ENCODE measurements at places on chromosomes 7 and 10. TPM values are rescaled to one million over a fixed set of nuclear protein-coding genes. Genes with fewer than 3 reads are reported as not detected.

- no peak for DNase-seq
Measured at GRCh38 chr7:111820121-111820520, 257.8 kb upstream of the IMMP2L start.

GRCh38 chr10:11113156-11113555, 95.5 kb downstream of the CELF2 start:
- DNase-seq, result no peak

CPN1 gene
- total RNA-seq, result 0.14 TPM

- DNase-seq, result no peak
Measured at GRCh38 chr7:484356-485101, 35.1 kb downstream of the PDGFA start.

C10orf67 gene
- not detected for total RNA-seq

Measured in mucosa of descending colon (tissue), 3 donors.